Stimulated activated naive CD8-positive, alpha-beta T cell treated with anti-CD3 and anti-CD28 coated beads, Interleukin-15, amount 100 ng/mL, for 72 hours (primary cell): ENCODE measurements at places on chromosomes 5 and 9.

GRCh38 chr9:110143950-110144545 lies 63.9 kb downstream of the C9orf152 start:
- no peak for DNase-seq

GRCh38 chr5:158382473-158382872 lies 523.5 kb upstream of the CLINT1 start:
- DNase-seq, result peak; percentile 54

GRCh38 chr5:72141440-72142355 lies 34.4 kb downstream of the MAP1B start:
- no peak for DNase-seq

DNA sequence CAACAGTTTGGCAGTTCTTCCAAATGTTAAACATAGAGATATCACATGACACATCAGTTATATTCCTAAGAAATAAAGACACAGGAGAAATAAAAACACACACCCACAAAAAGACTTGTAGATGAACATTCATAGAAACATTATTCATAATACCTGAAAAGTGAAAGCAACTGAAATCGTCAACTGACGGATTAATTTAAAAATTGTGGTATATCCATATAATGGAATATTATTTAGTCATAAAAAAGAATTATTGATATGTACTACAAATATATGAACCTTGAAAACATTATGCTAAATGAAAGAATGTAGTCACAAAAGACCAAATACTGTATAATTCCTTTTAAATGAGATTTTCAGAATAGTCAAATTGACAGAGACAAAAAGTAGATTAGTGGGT lies 330.2 kb upstream of the CD180 start:
- DNase-seq, result no peak

DNA sequence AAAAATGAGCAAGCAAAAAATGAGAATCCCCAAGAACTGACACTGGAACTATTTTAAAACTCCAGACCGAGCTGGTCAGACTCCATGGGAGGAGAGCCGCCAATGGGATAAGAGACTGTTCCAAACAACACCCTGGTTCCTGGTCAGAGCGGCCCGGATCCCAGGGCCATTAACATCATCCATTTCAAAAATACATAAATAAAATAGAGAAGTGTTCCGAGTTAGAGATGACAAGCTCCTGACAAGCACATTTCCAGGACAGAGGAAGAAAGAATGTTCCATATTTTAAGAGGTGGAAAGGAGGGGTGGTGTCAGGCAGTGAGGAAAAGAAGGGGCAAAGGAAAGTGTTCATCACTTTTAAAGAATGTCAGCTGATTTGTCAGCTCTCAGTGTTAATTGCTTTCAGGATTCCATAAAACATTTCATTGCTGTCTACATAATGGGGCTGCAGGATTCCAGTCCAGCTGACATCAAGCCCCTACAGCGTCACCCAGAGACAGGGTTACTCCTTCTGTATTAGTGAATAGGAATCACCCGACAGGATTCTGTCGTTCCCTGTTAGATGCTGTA lies 202.5 kb upstream of the TRIM32 start:
- DNase-seq, result no peak

DNA sequence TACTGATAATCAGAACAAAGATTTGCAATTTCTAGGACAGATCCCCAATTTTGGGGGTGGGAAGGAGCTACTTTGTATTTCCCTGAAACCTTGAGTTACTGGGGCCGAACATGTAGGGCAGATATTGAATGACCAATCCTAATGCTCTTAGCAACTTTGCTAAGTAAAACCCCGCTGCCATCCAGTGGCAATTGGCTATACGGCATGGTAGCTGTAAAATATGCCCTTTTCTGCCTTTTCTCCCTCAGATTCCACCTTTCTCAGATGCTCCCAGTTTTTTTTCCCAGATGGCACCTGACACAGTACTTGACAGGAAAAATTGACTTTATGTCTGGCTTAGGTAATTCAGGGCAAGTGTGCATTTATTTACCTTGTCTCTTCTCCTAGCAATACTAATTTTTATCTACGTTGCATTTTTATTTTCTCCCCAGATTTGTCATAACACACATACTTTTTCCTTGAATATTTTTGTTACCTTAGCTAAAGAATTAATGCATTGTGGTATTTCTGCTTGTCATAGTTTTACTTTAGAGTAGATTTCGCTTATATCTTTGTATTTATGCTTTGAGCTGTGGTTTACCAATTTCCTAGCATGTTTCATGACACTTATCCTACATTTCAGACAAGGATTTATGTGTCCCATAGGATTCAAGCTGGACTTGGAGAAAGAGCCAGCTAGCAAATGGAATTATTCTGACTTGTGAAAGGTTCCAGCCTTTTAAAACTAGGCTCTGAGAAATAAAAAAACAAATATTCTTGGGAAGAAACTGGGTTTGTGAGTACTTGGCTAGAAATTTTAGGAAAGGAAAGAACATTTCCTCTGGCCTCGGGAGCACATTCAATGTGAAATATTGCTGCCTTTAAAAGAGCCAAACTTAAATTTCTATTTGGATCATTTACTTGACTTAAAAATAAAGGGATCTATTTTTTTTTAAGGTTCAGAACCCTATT lies 37.4 kb downstream of the PIK3R1 start:
- DNase-seq, result no peak

GRCh38 chr5:38603691-38604090 lies 47.2 kb upstream of the LIFR start:
- DNase-seq, result no peak

DNA sequence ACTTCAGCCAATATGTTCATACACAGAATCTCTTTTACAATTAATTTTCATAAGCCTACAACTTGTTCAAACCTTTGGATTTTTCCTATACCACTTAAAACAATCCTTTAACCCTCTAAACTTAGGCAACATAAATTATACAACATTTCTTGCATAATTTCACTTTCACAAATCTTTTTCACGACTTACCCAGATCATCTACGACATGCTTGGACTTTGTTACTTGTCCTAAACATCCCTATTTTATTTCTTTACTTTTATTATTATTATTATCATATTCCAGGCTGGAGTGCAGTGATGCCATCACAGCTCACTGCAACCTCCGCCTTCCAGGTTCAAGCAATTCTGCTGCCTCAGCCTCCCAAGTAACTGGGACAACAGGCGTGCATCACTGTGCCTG lies 68.0 kb downstream of the CACNA1B start:
- no peak for DNase-seq

GRCh38 chr5:143696921-143697320 lies 115.0 kb upstream of the HMHB1 start:
- no peak for DNase-seq

GRCh38 chr9:96318921-96319565 lies 17.1 kb upstream of the HSD17B3 start:
- DNase-seq, result no peak

GRCh38 chr5:66356011-66356565 lies 212.0 kb downstream of the SREK1 start:
- DNase-seq, result no peak

DNA sequence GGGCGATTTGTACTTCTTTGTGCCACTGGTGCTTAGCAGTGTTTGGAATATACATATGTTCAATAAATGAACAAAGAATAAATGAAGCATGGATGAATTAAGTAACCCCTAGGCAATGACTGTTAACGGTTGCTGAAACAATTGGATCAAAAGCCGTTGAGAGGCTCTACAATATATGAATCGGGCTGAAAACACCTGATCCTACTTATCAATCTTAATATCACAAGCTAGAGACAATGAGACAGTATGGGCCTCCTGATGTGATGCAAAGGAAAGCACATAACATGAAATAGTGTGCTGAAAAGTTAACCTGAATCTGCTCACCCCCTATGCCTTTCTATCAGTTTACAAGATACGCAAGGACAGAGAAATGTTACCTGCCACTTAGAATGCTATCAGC lies 410.3 kb upstream of the RGMB start:
- DNase-seq, result no peak

GRCh38 chr5:127959152-127959764 lies 124.3 kb upstream of the SLC12A2 start:
- DNase-seq, result no peak

- DNase-seq, result no peak
These were observed 172.6 kb upstream of the PPP2R2B start for GRCh38 chr5:147051193-147051592.

DNA sequence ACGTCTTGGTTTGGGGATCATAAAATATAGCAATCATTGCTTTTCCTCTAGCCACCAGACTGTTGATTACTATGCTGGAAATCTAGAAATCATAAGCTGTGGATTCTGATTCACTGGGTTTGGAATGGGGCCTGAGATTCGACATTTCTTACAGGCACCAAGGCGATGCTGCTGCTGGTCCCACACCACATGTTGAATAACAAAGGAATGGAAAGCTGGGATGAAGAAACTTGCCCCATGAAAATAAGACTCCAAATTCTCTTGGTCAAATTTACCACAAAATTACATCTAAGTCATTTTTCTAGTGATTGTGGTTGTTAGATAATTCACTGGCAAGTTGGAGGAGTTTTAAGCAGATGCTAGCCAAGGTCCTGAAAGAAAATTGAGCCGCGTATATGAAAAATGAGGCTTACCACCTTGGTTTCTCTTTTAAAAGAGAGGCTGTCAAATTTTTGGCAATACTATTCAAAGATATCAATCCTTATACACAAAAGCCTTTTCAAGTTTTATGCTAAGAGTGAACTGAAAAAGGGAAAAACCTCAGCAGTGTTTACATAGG lies 23.0 kb upstream of the MEIKIN start:
- no peak for DNase-seq

DNA sequence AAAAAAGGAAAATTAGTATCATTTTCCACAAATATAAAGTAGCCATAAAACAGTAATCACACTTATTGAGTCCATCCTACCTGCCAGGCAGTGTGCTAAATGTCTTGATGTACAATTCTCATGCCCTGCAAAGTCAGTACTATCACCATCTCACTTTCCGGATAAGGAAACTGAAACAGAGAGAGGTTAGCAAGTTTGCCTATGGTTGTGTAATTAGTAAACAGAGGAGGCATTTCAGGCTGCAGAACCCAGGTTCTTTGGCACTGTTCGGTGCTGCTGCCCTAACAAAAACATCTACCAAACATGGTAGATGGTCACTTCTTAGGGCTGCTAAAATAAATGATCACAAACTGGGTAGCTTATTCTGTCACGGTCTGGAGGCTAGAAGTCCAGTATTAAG lies 22.6 kb downstream of the PLAC8L1 start:
- DNase-seq, result no peak
